DMS79 treated with DMSO at 0.1 percent for 48 hours (cell line): ENCODE measurements at places on chromosomes 7 and 10.

DNA sequence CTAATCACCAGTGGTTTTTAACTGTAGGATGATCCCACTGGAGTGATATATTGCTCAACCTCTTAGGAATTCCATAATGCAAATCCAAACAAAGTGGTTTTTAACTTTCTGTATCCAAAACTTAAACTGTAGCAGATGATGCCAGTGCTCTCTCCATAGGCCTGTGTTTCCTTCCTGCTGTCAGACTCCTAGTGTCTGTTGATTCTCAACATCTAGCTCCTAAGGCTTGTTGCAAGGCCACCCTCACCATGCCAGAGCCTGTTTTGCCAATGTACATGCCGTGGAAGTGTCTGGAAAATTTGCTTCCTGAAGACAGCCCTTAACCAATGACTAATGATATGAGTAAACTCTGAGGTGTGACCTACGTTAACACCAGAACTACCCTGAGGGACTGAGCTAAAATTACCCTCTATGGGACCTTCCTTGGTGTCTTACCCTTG lies 39.3 kb downstream of the C1GALT1 start:
- no peak for DNase-seq

DNA sequence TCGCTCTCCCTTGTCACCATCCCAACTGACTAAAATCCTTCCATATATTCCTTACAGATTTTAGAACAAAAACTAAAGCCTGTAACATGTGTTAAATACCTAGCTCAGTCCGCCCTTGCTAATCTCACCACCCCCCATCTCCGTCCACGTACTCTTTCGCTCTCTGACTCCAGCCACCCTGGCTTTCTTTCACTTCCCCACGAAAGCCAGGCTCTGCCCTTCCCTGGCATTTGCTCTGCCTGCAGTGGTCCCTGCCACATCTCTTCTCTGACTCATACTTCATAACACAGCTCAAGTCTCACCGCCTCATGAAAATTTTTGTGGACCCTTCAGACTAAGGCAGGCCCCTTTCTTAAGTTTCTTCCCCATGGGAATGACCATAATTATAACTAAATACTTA lies 11.7 kb upstream of the GPAM start:
- DNase-seq = no peak

- DNase-seq = no peak
Observed at GRCh38 chr10:780536-781524, 91.4 kb upstream of the DIP2C start.

DNA sequence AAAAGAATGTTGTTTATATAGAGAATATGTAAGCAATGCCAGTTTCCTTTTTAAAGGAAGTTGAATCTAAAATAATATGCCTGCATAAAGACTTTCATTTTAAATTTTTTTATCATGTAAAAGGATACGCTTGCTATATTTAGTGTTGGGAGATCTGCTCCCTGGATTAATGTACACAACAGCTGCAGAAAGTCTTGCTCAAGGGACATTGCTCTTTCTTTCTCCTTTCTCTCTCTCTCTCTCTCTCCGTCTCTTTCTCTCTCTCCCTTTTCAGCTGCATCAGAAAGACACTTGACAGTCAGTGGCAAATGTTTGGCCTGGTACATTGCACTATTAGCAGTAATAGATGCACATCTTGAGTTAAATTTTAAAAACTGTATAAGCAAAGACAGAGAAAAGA lies 739 bp downstream of the MYPN start:
- DNase-seq = no peak

- DNase-seq = no peak
Observed at GRCh38 chr7:79298145-79298760, 155.2 kb downstream of the MAGI2 start.

DNA sequence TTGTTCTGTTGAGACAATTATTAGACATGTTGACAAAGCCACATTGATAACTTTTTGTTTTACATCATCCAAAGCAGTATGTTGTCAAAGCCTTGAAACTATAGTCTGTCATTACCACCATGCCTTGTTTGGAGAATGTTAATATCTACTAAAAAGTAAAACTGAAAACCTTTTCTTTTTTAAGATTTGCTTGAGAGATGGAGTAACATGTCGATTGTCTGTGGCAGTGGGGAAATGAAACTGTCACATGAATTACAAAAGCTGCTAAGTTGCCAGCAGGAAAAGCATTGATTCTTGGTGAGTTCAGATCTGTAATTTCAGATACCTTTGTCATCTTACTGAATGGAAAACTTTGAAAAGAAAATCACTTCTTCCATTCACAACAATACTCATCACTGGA lies 69.1 kb downstream of the TFPI2 start:
- no peak for DNase-seq

- DNase-seq = no peak
Observed at GRCh38 chr7:12635830-12636229, 51.6 kb upstream of the ARL4A start.

DNA sequence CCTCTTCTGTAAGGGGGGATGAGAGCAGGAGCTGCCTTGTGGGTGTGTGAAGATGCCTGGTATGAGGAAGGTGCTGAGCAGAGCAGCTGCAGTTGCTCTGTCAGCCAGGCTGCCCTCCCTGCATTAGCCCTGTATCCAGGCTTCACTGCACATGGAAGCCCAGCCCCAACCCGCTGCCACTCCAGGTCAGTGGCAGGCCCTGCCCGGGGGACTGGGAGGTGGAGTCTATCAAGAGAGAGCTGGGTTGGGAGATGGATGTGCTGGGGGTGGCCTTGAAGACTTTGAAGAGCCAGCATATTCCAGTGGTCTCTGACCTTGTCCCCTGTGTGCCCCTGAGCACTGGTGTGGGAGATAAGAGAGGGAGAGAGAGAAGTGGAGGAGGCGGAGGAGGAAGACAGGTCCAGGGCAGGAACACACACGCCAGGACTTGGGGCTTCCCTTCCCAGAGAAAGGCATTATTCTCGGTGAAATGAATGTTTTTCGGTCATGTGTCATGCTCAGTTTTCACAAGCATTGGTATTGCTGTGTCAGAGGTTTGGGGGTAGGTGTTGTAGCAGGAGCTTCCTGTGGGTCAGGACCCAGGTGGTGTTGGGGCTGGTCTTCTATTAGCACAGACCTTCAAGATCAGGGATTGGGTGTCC lies 2.6 kb downstream of the PPIF start:
- no peak for DNase-seq

DNA sequence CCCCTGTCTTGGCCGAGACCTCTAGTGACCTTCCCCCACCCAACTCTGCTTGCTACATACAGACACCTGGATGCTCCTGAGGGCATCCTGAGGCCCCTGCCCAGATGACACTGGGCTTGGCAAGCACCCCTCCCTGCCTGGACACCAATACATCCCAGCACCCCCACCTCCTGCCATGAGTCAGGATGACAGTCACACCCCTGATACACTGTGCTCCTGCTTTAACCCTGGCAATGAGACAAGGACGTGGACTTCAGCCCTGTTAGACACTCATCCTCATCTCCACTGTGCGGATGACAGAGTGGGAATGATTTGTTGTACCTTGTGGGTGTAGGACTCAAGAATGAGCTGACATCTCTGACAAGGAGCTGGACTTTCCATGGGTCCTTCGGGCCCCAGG lies 186.3 kb upstream of the ADCY1 start:
- DNase-seq = no peak

GRCh38 chr10:29730969-29731368 lies 96.2 kb upstream of the SVIL start:
- no peak for DNase-seq

DNA sequence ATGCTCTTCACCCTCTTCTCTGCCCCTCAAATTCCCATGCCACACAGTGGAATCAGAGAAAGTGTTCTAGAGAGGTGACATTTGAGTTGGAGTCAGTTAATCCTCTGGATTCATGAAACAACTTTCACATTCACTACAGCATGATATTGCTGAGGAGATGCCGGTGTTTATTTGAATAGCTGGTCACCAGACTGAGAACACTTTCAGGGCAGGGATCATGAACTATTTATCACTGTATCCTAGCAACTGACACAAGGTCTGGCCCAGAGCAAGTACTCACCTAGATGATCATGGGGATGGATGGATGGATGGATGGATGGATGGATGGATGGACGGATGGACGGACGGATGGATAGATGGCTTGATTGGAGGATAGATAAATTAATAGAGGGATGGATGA lies 116.7 kb upstream of the ZMIZ1 start:
- DNase-seq = peak; percentile 15
